ENCODE measurements at places on chromosomes 6 and 20.

DNA sequence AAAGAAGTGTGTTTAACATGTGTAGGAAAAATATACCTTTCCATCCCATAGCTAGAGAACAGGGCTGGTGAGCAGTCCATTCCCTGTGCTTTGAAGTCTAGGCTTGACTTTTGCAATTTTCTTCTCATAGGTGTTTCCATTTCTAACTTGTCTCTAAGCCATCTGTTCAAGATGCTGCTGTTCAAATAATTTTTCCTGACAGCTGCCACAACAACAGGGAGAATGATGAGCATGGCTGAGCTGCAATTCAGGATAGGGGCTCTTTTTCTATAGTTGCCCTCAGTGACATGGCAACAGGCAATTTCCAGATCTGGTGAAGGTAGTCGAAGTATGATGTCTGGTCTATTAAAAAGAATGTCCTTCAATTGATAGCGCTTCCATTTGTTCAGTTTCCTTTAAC lies 103.0 kb upstream of the HS3ST5 start:
- DNase-seq = no peak

DNA sequence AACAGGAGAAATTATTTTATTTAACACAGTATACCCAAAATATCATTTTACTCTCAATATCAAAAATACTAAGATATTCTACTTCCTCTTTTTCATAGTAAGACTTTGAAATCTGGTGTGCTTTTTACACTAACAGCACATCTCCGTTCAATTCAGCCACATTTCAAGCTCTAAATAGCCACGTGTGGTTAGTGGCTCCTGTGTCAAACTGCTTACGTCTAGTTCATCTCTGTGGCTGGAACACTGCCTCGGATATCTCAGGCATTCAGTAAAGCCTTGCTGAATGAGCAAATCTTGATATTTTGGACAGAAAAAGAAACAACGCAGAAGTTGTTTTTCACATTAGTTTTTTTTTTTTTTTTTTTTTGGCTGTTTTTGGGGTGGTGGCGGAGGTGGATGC lies 136.1 kb downstream of the EYA4 start:
- DNase-seq = no peak

- DNase-seq = no peak
Measured at GRCh38 chr20:25310921-25311728, 63.2 kb downstream of the PYGB start.

DNA sequence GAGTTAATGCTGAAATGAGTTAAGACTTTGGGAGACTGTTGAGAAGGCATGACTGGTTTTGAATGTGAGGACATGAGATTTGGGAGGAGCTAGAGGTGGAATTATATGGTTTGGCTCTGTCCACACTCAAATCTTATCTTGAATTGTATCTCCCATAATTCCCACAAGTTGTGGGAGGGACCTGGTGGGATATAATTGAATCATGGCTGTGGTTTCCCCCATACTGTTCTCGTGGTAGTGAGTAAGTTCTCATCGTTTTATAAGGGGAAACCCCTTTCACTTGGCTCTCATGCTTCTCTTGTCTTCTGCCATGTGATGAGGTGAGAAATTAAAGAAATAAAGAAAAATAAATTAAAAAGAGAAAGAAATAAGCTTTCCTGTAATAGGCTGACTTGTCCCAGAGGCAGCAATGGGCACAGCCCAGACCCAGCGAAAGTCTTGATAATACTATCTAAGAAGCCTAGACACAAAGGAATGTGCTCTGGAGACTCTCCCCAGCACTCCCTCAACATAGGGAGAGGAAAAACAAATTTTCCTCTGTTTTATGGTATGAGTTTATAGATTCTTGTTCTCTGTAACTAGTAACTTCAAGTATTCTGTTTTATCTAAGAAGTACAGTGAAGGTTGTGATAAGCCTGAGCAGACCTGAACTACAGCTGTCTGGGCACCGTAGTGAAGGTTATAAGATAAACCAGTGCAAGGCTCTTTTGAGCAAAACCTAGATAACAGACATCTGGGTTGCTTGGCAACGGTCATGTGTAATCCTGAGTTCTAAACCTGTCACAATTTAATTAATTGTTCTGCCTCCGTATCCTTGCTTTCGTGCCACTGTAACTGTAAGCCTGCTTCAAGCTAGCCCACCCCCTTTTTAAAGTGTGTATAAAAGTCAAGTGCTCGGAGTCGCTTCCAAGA lies 88.9 kb upstream of the ECI2 start:
- DNase-seq = no peak

DNA sequence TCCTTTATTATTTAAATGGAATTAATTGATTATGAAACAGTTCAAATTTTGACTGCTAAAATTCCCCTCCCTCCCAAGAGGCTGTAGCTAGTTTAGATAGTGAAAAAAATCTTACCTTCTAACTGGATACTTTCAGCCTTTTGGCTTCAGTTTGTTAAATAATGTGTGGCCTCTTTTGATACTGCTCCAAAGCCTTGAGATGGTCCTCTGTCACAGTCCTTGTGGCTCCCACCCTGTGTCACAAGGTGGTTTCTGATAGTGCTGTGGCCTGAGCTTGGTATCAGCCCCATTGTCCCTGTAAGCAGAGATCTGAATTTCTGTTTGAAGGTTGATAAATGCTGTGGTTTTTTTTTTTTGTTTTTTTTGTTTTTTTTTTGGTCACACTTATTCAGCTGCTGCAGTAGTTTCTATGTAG lies 20.8 kb downstream of the PANK2 start:
- no peak for DNase-seq

- DNase-seq = no peak
Measured at GRCh38 chr6:859936-860335, 167.0 kb upstream of the EXOC2 start.

DNA sequence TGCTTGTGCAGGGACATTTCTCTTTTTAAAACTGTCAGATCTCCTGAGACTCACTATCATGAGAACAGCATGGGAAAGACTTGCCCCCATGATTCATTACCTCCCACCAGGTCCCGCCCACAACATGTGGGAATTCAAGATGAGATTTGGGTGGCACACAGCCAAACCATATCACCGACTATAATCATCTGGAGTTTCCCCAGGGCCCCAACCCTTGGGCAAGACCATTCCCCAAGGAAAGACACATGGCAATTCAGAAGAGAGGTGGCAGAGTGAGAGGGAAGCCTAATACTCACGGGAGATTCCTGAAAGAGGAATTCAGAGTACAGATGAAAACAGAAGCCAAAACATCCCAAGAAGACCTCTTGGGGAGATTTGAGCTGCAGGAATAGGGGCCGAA lies 291.0 kb upstream of the PLCB4 start:
- no peak for DNase-seq

GRCh38 chr6:44733868-44734267 lies 346.4 kb downstream of the CDC5L start:
- no peak for DNase-seq

DNA sequence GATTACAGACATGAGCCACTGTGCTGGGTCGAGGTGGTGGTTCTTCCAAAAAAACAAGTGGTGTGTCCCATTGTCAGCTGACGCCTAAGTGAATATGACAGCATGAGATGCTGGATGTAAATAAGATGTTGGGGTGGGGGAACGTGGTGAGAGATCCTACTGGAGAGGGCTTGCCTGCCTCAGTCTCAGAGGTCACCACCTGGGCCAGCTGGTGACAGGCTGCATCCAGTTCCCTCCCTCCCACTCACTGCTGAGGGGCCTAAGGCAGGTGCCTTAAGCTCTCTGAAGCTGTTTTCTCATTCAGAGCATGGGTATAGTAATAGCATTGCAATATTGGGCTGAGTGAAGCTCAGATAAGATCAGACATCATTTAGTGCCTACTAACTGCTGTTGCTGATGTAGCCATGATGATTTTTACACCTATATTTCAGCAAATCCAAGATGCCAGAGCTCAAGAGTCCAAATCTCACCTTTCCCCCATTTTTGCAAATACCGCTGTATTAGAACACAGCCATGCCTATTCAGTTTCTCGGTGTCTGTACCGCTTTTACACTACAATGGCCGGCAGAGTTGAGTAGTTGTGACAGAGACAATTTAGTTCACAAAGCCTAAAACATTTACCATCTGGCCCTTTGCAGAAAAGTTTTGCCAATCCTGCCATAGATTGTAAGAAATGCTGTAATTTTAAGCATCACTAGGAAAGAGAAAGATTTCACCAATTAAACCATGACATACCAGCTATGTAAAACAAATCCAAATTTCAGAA lies 171.3 kb downstream of the ANKRD60 start:
- DNase-seq = no peak

DNA sequence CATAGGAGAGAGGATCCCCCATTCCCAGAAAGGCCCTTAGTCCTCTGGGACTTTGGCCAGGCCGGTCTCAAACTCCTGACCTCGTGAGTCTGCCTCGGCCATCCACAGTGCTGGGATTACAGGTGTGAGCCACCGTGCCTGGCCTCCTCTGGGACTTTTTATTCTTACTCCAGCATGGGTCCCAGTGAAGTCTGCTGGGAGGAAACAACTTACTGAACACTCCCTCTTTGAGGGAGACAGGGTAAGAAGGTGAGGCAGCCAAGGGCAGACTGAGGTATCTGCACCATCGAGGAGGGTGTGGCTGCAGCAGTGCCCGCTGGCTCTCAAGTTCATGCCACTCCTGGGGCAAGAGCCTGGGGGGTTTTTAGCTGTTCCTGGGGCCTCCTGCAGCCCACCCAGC lies 2.4 kb downstream of the BAK1 start:
- DNase-seq = no peak

GRCh38 chr6:50864601-50865000 lies 45.9 kb downstream of the TFAP2B start:
- no peak for DNase-seq

GRCh38 chr6:12939314-12939713 lies 222.7 kb downstream of the PHACTR1 start:
- DNase-seq = no peak

- no peak for DNase-seq
Measured at GRCh38 chr6:16762268-16762549, 949 bp upstream of the ATXN1 start.

DNA sequence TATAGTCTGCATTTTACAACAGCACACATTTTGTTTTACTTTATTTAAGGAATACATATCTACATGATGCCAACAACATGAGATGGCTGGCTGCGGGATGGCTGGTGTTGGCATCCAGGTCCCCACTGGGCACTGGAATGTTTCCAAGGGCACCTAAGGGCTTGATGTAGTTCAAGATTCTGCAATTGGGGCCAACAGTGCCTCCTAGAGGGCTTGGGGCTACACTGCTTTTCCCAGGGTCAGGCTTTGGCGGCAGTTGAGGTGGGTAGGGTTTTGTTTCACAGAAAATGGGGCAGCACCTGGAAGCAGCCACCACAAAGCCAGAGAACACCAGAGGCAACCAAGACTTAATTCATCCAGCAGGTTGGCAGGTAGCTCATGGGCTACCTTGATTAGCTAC lies 202.2 kb upstream of the PRND start:
- DNase-seq = no peak

DNA sequence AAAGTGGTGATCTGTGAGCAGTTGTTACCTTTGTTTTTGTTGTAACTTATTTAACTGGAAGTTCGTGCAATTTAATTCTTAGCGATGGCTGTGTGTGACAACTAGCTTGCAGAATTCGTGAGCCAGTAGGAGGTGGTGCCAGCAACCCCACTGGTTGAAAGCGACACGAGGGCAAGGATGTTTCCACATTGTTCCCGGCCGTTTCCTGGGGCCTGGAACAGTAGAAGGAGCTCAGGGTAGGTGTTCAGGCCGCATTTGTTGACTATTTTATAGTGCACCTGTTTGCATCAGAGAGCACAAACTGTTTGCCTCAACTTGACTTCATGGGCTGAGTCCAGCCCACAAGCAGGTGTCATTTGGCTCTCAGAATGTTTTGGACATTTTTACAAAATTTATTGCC lies 112.1 kb upstream of the PTPN1 start:
- DNase-seq = no peak

Data from stimulated activated CD4-positive, alpha-beta T cell treated with anti-CD3 and anti-CD28 coated beads, Interleukin-4, amount 100 ng/mL, for 4 hours (primary cell).